ENCODE measurements at places on chromosomes 7 and 10.

DNA sequence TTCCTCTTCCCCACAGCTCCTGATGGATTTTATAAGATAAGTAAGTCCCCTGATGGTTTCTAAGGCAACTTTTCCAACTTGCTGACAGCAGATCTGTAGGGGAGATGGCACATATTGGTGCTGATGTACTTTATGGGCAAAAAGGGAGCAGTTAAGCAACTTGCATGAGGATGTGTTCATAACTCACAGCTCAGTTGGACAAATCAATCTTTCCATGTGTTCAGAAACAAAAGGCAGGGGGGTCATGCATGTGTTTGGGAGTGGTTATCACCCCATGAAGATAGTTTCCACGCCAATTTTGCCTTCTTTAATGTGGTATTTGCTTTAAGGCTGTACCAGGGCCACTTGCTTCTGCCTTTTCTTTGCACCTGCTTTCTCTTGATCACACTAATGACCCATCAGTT is 6.1 kb downstream of the RBM20 start:
- no peak for DNase-seq

GRCh38 chr10:133185916-133186315 is 25.9 kb downstream of the KNDC1 start:
- DNase-seq = no peak

GRCh38 chr10:77592510-77592909 is 45.1 kb downstream of the KCNMA1 start:
- no peak for DNase-seq

DNA sequence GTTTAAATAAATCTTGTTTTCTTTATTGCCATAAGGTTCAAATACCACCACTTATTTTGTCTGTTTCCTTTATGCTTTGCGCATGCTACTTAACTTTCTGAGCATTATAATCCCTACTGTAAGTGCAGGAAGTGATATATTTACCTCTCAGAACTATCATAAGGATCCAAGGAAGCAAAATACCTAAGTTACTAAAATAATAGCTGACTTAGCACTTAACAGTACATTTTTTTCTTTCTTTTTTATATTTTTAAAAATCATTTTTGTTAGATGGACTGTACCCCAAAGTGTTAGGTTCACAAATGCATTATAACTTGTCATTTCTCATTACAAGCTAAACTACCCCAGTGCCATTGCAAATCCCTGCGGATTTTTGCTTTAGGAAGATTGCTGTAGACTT is 663.8 kb downstream of the SUGCT start:
- no peak for DNase-seq

GRCh38 chr10:86599729-86600128 is 54.6 kb upstream of the OPN4 start:
- DNase-seq = no peak

DNA sequence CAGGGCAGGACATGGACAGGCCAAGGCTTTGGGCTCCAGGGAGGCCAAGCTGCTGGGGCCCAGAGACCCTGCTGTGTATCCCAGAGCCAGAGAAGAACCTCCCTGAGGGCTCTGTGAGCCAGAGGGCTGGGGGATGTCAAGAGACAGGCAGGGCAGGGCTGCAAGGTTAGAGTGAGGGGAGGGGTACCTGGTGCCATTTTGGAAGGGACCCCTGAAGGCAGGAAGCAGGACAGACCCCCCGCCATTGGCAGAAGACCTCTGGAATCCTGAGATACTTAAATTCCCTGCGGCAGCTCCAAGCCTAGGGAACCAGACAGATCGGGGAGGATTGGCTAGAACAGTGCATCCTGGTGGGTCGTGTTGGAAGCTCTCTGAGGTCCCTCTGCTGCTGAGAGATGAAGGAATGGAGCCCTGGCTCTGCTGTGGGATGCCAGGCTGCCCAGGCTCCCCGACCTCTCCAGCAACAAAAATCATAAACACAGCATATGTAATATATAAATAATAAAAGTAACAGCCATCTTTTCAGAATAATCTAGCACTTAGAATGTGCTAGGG is 75.0 kb downstream of the LHPP start:
- DNase-seq = no peak

DNA sequence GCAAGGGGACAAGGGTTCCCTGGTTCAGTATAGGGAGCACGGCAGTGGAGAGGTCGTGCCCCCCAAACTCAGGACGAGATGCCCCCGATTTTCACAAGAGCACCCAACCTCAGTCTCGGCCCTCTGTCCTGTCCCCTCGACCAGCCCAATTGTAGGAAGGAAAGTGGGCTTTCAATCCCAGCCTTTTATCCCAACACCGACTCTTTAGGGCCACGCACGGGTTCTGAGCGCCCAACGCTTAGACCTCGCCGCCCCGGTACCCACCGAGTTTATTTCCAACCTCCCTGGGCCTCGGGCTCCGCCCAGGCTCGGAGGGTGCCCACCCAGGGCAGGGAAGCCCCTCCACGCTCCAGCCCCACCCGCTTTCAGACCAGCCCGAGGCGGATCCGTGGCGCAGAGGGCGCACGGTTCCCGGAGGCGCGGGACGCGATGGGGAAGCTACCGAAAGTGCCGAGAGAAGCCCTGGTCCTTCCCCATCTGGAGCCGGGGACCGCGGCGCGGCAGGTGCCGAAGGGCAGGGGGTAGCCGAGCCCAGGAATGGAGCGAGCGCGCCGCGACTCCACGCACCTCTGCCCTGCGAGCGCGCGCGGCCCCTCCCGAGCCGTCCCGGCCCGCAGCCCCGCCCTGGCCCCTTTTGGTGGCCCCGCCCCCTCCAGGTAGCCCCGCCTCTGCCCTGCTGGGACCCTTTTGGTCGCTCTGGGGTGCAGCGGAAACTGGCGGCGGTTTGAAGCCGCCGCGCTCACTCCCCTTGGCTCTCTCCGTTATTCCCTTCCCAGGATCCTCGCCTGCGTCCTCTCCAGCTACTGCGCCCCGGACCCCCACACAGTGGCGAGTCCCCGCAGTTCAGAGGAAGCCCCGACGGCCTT is 20.4 kb downstream of the GRID2IP start:
- no peak for DNase-seq

DNA sequence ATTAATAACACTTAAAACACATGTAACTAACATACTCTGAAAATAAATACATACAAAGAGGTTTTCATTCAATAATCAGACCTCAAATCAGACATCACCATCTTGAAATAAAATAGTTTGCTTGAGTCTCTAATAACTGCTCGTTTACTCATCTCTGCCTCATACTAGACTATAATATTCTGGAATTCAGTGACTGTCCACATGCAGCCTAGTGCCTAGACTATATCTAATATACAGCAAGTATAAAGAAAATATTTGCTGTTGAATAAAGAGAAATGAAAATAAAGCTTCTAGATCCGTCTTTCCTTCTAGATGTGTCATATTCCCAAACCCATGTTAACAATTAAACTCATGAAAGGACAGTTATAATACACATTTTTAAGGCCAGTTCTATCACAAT is 236.3 kb upstream of the LRRN3 start:
- DNase-seq = no peak

GRCh38 chr10:29618341-29619171 is 16.2 kb downstream of the SVIL start:
- no peak for DNase-seq

DNA sequence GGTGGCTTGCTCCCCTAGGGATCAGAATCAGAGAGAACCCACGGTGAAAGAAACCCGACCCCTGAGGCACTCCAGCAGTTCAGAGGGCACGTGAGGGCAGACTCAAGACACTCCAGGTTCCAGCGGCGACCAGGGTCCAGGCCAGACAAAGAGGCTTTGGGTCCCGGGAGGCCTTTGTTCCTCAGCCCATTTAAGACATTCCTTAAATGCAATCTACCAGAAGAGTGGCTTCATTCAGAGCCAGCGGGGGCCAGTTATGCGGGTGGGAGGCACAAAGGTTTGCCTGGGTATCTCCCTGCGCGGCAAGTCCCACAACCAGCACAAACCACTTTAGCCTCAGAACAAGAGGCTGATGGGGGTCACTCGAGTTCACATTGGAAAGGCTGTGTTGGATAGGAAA is 53.6 kb downstream of the AFAP1L2 start:
- DNase-seq = no peak

DNA sequence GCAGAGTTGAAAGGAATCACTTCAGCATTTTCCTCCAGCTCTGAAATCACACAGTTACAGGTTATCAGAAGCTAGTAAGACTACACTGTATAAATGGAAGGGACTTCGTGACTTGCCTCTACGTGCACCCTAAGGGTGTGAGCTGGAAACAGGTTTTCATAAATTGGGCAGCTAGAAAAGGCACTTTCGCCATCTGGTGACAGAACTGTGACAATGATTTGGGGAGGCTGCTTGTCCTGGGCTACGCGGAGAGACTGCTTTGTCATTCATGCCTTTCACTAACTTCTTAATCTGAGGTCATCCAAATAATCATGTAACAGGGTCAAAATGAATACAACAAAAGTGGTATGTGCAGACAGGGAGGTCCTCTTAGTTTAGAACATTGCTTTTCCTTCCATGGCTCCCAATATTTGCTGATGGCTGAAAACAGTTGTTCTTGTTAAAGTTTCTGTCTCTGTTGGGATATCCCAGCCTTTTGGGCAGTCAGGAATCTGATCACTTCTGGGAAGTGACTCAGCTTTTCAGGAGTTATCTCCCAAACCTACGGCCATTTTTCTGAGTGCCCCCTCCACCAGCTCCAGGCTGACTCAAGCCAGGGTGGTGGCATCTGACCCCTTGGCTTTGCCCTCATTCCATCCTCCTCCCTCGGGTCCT is 17.8 kb downstream of the VWC2 start:
- no peak for DNase-seq

GRCh38 chr7:55527307-55527706 is 45.0 kb downstream of the VOPP1 start:
- DNase-seq = no peak

- DNase-seq = no peak
These were observed 119.7 kb upstream of the YAE1 start for GRCh38 chr7:39446546-39446945.

DNA sequence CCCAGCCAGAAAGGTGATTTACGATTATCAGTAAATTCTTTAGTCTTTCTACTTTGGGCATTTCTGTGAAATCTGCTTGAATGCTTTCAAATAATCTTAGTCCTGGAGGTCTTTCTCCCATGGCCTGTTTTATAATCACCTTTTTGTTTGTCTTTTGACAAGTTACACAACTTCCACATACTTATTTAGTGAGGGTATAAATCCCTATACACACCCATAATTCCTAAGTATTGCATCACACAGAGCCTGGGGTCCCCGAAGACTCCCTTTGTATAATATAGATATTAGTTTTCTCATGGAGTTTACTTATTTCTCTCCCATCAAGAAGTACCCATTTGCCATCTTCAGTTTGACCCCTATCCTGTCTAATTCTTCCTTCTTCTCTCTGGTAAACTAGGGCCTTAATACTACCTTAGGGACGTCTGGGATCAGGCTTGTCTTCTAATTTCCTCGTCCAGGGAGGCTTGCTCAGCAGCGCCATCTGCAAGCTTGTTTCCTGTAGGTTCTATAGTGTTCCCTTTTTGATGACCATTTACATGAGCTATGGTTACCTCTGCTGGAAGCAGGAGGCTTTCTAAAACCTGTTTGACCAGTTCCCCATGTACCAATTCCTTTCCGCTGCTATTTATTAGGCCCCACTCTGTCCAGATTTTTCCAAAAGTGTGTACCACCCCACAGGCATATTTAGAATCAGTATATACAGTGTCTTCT is 8.1 kb downstream of the DNAH11 start:
- no peak for DNase-seq
